CD4-positive, alpha-beta T cell treated with Interferon gamma for 1 hour (primary cell): ENCODE measurements at places on chromosomes 7 and 10.

DNA sequence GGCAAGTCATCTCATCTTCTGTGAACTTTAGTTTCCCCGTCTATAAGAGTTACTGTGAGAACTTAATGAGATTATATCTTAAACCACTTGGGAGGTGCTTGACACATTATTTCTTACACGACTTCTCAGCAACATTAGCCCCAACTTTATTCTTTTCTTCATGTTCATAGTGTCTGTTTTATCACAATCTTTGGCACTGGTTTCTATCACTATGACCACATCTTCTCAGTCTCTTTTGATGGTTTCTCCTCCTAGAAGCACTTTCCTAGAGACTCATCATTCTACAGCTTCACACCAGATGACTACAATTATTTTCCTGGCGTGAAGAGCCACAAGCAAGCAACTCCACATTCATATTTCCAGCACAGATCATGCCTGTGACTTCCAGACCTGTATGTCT lies 26.5 kb upstream of the BET1 start:
- DNase-seq = no peak

DNA sequence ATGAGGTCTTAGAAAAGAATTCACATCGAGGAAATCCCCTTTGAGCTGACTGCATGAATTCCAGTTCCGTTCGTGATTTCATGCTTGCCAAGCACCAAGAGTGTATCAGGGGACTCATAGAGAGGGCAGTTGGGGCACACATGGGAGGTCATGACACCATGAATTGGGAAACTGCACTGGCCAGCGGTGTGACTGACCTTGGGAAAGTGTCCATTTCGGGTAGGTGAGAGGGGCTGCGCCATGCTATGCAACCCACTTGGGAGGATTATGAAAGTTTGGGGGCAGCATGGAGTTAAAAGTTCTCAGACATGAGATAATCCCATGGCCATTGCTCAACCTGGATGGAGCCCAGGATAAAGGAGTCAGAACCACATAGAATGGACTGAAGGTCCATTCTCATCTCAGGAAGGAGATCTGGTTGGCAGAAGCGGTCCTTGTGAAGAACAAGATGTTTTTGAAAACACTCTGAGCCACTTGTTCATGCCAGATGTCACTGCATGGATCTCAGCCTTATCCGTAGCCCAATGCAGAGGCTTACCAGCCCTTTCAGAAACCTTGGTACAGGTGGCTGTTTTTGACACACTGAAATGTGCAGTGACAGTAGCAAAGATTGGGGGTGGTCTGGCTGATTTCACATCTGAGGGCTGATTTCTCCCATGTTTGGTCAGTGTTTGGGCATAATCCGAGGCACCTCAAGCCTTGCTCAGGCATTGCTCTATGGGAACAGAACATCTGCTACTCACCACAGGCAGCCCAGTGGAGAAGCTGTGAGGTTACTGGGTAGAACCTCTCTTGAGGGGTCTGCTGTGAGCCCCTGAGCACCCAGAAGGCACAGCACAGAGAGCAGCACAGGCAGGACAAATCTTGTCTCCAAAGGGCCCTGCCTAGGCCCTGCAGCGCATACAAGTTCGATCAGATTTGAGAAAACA lies 252.3 kb downstream of the CXCL12 start:
- no peak for DNase-seq

DNA sequence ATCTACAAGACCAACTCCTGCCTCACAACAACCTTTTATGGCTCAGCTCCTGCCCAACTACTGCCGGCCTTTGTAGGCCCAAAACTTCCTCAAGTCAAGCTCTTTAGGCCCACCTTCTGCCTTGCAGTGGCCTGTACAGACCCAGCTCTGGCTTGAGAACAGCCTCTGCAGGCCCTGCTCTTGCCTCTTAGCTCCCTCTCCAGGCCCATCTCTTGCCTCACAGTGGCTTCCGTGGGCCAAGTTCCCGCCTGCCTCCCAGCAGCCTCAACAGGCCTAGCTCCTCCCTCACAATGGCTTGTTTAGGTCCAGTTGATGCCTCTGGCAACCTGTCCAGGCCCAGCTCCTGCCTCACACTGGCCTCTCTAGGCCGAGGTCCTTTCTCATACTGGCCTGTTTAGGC lies 32.4 kb upstream of the VKORC1L1 start:
- DNase-seq = no peak

DNA sequence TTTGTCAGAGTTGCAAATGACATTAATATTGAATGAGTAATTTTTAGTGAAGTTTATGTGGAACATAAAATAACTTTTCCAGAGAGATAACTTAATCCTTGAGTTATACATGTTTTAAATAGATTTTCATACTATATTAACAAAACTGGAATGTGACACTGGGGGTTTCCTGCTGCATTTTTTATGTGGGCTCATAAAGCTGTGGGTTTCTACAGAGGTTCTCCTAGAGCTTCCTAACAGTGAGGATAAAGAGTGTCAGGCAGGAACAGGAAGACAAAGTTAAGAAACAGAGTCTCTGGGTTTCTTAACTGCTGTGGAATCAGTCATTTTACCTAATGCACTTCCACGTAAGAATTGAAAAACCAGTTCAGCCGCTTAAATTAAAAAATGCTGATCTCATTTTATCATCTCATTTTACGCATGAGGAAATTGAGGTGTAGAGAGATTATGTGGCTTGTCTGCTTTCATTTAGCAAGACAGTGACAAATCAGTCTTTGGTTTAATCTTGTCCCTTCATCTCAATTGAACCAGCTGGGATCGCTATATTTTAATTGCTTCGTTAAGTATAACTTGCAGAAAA lies 5.0 kb downstream of the CD36 start:
- DNase-seq = no peak

GRCh38 chr10:8577686-8578085 lies 523.2 kb downstream of the GATA3 start:
- no peak for DNase-seq

DNA sequence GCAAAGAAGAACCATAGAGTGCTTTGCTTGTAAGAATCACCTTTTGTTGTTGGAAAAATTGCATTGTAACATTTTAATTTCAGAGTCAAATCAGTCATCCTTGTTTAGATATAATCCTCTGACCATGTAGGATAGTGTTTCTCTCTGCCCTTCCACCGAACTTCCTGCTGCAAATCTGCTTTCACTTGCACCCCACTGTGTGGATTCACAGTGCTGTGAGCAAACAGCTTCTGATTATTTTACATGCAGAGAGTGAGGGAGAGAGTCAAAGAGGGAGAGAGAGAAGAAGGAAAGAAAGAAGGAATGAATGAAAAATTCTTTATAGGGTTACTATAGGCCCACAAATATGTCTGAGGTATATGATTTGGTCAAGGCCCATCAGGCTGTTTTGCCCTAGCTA lies 30.0 kb upstream of the SEM1 start:
- no peak for DNase-seq

- no peak for DNase-seq
Observed at GRCh38 chr10:18306031-18306430, 165.8 kb downstream of the CACNB2 start.

DNA sequence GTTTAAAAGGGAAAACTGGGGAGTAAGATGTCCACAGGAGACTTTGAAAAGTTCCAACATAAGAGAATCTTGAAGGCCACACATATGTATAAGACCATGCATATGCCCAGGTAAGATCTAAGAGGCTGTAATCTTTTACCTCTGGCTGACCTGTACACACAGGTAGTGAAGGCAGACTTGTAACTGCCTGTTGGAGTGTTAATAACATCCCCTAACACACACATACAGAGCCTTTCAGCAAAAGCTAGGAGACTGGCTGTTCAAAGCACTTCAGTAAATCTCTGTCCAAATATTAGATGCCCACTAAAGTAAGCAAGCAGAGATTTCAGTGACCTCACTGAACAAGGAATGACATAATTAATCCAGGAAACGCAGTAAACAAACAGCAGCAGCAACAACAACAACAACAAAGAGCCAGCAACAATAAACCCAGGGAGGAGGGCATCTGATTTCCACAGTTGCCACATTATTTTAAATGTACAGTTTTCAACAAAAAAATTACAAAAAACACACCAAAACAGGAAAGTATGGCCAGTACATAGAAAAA lies 15.0 kb downstream of the CYP51A1 start:
- no peak for DNase-seq

- no peak for DNase-seq
Observed at GRCh38 chr7:411677-412312, 107.9 kb downstream of the PDGFA start.

GRCh38 chr7:110071192-110071591 lies 1019.7 kb upstream of the LRRN3 start:
- no peak for DNase-seq

DNA sequence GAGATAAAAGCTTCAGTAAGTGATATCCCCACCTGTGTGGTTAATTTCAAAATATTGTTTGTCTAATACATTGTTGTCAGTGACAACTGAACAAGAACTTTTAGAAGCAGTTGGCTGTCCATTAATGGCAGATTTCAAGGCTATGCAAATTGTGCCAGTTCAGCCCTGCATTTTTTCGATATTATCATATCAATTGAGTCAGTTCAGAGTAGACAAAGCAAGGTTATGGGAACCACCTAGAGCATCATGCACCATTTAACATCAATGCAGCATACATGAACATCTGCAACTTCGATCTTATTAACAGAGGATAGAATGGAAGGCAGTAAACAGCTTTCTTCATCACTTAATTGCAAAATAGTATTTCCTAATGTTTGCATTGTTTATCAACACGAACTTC lies 180.7 kb upstream of the KAT6B start:
- no peak for DNase-seq

GRCh38 chr10:52383088-52383487 lies 69.0 kb downstream of the DKK1 start:
- no peak for DNase-seq

DNA sequence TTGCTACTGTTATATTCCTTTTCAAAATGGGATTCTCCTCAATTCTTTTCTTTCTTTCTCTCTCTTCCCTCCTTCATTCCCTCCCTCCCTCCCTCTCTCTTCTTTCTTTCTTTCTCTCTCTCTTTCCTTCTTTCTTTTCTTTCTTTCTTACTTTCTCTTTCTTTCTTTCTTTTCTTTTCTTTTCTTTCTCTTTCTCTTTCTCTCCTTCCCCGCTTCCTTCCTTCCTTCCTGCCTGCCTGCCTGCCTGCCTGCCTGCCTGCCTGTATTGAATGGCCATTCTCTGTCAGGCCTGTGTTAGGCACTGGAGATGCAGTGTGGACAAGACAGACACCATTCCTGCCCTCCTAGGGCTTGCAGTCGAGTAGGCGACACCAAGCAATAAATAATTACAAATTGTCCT lies 11.5 kb downstream of the CNNM1 start:
- DNase-seq = no peak

GRCh38 chr7:87599336-87599735 lies 1.3 kb downstream of the ABCB1 start:
- peak; percentile 67 for DNase-seq

DNA sequence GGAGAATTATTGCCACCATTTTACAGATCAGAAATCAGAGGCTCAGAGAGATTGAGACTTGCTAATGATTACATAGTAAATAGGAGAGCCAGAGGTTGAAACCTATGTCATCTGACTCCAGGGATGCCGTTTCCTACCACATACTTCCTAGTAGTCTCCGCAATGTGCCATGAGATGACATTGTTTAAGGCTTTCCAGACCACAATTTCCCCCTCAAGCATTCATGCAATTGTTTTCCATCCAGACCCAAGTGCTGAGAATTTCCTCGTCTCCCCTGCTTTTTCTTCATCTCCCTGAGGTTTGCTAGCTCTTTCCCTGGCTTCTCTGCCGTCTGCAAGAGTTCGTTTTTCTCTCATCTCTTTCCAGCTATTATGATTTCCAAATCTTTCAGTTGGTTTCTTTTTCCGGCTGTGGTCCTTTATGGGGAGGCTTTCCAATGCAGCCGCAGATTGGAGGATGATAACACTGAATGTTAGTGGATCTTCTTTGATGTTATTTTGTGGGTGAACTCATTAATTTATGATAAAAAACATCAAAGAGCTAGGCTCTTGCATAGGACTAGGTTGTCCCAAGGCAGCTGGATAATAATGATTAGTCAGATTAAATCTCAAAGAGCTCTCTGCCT lies 6.9 kb upstream of the GOLGA7B start:
- no peak for DNase-seq

GRCh38 chr10:45581216-45581549 lies 91.4 kb downstream of the ZFAND4 start:
- no peak for DNase-seq

GRCh38 chr7:137890449-137890921 lies 43.7 kb upstream of the DGKI start:
- no peak for DNase-seq

DNA sequence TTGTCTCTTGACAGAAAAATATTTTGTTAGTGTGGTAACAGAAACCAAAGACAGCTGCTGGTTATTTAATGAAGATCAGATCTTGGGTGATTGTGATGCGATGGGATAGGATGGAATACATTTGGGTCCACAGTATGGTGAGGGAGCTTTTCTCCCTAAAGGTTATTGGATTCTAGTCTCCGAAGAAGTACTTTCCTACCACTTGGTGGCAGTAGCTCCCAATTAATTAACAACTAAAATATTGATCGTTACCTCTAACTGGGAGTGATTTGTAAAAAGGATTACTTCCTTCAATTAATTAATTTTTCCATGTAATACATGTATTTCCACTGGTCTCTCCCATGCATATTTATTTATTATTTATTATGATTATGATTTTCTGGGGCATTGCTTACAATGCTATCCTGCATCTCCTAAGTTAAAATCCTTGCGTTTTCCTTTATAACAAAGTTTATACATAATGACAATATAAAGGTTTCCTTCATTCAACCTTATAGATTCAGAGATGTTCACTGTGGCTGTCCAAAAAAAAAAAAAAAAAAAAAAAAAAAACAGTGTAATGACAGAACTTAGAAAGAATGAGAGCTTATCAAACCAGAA lies 25.6 kb downstream of the TMEM196 start:
- DNase-seq = no peak

DNA sequence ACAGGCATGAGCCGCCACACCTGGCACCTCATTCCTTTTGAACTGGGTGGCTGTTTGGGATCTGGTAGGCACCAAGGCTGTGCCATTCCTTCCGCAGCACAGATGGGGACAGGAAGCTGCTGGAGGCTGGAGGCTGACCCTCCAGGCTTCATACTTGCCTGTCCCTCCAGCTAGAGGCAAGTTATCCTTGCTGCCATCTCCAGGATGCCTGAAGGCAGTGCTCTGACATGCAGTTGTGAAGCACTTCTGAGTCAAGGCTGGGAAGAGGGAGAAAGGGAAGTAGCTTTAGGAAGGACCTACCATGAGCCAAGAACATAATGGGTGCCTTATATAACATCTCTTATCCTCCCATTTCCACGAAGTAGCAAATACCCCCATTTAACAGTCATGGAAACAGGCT lies 9.5 kb downstream of the MARVELD1 start:
- DNase-seq = no peak
